ENCODE measurements at places on chromosomes 7 and 10. TPM values are rescaled to one million over a fixed set of nuclear protein-coding genes. Genes with fewer than 3 reads are reported as not detected.

Gene IFIT2
- total RNA-seq, result 11.9 TPM

Gene KBTBD2
- 44.0 TPM for total RNA-seq

Gene ENTPD1
- 0.32 TPM for total RNA-seq

Gene UROS
- 76.0 TPM for total RNA-seq

Gene TFR2
- total RNA-seq, result 1.1 TPM

Gene C10orf90
- not detected for total RNA-seq

Gene ITIH2
- total RNA-seq, result not detected

Gene DOCK1
- total RNA-seq, result 82.8 TPM

Gene ZCCHC24
- total RNA-seq, result 101 TPM

Gene WAPL
- 39.8 TPM for total RNA-seq

Gene RASA4
- total RNA-seq, result 10.4 TPM

Gene FGFBP3
- total RNA-seq, result 0.97 TPM

Gene EGR2
- total RNA-seq, result 0.61 TPM

Gene UCMA
- not detected for total RNA-seq

Gene NPM3
- total RNA-seq, result 58.3 TPM

Gene EXOC6
- 4.9 TPM for total RNA-seq

Gene TWIST1
- total RNA-seq, result 322 TPM

Gene CALHM3
- total RNA-seq, result not detected

Gene RBP4
- total RNA-seq, result 0.85 TPM

Gene VIPR2
- total RNA-seq, result not detected

Gene GPR26
- total RNA-seq, result not detected

Gene PDE6C
- total RNA-seq, result not detected

Gene ACTA2
- total RNA-seq, result 376 TPM

Gene NUP42
- 40.1 TPM for total RNA-seq

Gene PAX4
- total RNA-seq, result not detected

Gene SLIT1
- not detected for total RNA-seq

Gene NUDT13
- total RNA-seq, result 0.97 TPM

Gene SORCS1
- not detected for total RNA-seq

Gene CADPS2
- total RNA-seq, result 15.3 TPM

Gene TEX47
- total RNA-seq, result not detected

Gene BLOC1S2
- 33.2 TPM for total RNA-seq

Gene ABCA13
- 1.1 TPM for total RNA-seq

Gene ZPBP
- not detected for total RNA-seq

Gene CAV2
- 113 TPM for total RNA-seq

Gene CYP2C18
- not detected for total RNA-seq

Gene UFSP1
- total RNA-seq, result 7.9 TPM

Gene HBP1
- total RNA-seq, result 109 TPM

Gene NUTM2E
- not detected for total RNA-seq

Gene AGR3
- total RNA-seq, result not detected

Gene NRG3
- not detected for total RNA-seq

Gene SFTPA1
- not detected for total RNA-seq

Gene STMP1
- 13.5 TPM for total RNA-seq

Gene TSPAN33
- 0.73 TPM for total RNA-seq

Gene SPDYE6
- not detected for total RNA-seq

Gene TFEC
- total RNA-seq, result under 0.01 TPM

Gene BHLHA15
- not detected for total RNA-seq

Gene WNT16
- 5.7 TPM for total RNA-seq

Gene C10orf143
- total RNA-seq, result 1.3 TPM

Gene ADAM22
- total RNA-seq, result 5.5 TPM

Gene OR2A5
- total RNA-seq, result not detected

Gene PLXDC2
- 3.0 TPM for total RNA-seq

Data from hair follicle dermal papilla cell (primary cell).